Ovary (tissue), 10 donors: ENCODE measurements at places on chromosomes 1 and 21. TPM values are rescaled to one million over a fixed set of nuclear protein-coding genes. Genes with fewer than 3 reads are reported as not detected.

The NIBAN1 gene
- total RNA-seq, result 17.5 TPM

The LRRC71 gene
- 1.1 TPM for total RNA-seq

The TRIM63 gene
- total RNA-seq, result not detected

DNA sequence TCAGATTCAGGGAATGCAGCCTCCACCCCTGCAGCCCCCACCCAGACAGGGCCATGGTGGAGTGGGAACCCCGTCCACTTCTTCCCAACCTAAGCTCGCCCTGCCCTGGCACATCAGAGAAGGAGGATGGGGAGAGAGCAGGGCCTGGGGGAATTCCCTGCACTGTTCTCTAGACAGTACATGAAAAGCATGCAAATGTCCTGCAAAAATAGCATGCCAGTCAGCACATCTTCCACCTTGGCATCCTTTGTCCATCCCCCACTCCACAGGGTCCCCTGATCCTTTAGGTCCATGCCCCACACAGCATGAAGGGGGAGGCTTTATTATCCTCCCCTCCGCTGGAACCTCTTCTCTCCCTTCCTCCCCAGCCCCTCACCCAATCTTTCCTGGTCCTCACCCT lies 35.0 kb upstream of the RD3 start:
- no peak for DNase-seq

GRCh38 chr21:31781737-31782136 lies 49.8 kb upstream of the SCAF4 start:
- DNase-seq, result no peak

DNA sequence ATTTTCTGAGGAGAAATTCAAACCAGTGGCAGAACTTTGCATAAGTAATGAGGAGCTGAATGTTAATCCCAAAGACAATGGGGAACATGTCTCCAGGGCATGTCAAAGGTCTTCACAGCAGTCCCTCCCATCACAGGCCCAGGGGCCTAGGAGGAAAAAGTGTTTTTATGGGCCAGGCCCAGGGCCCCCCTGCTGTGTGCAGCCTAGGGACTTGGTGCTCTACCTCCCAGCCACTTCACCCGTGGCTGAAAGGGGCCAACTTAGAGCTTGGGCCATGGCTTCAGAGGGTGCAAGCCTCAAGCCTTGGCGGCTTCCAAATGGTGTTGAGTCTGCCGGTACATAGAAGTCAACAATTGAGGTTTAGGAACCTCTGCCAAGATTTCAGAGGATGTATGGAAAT lies 854.0 kb downstream of the LRRIQ3 start:
- DNase-seq, result no peak

DNA sequence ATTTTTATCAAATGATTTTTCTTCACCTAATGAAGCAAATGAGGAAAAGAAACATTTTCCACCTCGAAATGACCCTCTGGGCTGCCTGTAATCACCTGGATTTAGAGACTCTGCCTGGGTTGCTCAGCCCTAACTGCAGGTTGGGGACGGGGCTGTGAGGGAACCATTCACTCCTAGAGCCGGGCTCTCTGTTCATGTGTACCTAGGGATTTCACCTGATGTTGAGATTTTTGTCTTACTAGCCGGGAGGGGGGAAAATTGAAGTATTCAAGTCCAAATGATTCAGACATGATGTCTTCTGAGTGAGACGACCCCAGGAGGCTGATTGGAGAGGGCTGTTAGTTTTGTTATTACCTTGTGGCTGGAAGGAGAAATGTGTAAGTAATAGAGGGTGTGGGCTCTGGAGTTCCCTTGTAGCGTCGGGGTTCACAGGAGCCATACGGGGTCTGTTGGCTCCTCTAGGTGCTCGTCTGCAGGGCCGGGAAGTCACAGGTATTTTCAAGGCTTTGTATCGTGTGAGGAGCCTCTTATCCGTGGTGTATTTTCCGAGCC lies 42.3 kb upstream of the PWP2 start:
- DNase-seq, result no peak

GRCh38 chr1:63893976-63894375 lies 120.2 kb downstream of the ROR1 start:
- no peak for DNase-seq

- no peak for DNase-seq
Observed at GRCh38 chr21:42989816-42990650, 15.7 kb downstream of the PKNOX1 start.

DNA sequence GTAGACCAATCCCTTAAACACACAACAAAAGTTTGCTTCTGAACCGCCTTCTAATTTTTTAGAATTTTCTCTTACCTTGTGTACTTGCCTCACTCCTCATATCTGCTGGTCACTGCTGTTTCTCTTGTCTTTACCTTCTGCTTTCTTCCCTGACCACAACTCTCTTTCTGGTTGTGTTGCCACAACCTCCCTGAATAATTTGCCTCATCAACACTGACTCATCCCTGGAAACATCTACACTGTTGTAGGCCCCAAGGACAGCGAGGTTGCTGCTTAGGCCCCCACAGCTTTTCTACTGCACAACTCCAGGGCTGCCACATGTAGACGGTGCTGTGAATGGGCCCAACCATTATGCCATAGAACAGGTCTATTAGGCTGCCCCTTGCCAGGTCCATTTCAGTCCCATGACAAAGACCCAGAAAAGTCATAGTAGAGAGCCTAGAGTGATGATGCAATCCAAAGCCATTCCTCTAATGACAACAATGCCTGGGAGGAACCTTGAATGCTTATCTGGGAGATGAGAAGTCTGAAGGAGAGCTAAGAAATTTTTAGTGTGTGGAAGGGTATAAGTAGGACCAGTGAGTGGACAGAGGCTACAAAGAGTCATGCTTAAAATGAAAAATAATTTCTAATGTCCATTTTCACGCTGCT lies 36.6 kb upstream of the LCE5A start:
- DNase-seq, result no peak

- DNase-seq, result no peak
Observed at GRCh38 chr1:110428946-110429345, 21.5 kb upstream of the LAMTOR5 start.

- no peak for DNase-seq
Observed at GRCh38 chr21:19830446-19830845, 1167.8 kb upstream of the NCAM2 start.

DNA sequence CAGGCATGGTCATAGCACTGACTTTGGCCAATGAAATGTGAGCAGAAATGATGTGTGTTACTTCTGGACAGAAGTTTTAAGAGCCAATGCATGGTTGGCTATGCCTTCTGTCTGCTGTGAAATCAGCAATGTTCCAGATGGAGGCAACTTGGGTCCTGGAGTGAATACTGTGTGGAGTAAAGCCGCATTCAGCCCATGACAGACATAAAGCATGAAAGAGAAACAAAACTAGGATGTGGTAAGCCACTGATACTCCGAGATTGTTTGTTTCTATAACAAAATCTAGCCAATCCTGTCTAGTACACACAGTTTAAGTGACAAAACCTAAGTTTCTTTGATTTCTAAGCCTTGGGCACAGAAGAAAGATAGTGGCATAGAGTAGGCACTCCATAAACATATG lies 47.1 kb upstream of the ARHGAP29 start:
- DNase-seq, result no peak

GRCh38 chr1:194078765-194079164 lies 892.4 kb upstream of the B3GALT2 start:
- no peak for DNase-seq

- no peak for DNase-seq
Observed at GRCh38 chr21:42424914-42425541, 21.3 kb downstream of the UBASH3A start.

GRCh38 chr1:222552882-222553281 lies 5.0 kb upstream of the HHIPL2 start:
- DNase-seq, result no peak

- no peak for DNase-seq
Observed at GRCh38 chr1:14568716-14569355, 29.6 kb upstream of the KAZN start.

DNA sequence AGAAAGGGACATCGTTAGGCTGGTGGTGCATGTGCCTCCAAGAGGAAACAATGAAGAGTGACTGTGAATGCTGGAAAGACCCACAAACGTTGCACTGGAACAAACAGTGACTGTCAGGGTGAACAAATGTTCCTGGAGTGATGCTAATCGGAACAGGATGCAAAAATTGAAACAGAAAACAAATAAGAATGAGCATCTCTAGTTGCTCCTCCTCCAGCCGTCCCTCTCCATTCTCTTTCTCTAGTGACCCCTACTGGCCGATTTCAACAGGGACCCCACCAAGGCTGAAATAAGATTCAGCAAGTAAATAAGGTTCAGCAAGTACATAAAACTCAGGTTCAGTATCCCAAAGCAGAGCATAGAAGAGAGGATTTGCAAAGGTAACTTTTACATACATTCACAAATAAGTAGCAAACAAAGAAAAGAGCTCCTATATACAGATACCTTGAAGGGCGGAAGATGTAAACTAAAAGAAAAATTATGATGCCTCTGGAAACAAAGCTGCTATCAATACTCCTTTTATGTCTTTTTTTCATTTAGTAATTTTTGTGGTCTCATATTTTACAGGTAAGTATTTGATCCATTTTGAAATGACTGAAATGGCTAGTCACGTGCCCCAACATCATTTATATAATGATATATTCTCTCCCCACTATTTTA lies 836.1 kb upstream of the ADAMTS5 start:
- no peak for DNase-seq

GRCh38 chr1:6268415-6268814 lies 7.5 kb upstream of the GPR153 start:
- no peak for DNase-seq

- no peak for DNase-seq
Observed at GRCh38 chr1:241695246-241696171, 43.4 kb downstream of the WDR64 start.
